ENCODE measurements at places on chromosomes 6 and 20.

DNA sequence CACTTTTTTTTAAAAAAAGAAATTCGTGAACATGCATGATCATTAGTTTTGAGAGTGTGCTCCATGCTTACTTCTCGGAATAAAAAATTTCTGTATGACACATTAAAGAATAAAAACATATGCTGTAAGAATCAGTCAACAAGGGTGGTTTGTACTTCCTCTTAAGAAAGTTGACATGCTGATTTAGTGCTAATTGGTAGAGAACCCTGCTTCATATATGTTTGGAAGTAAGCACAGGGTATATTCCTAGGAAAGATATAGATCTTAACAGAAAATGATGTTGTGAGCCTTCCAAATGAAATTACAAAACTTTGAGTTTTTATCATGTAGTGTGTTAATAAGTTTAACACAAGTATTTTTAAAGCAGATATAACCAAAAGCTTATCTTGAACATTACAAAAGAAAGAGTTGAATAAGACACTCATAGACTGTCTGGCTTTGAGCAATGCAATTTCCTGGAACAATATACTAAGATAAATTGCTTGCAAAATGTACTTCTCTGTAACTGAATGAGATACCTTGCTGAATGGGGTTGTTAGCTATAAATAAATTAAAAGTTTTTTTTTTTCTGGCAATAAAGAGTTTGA lies 13.8 kb upstream of the VIP start:
- no peak for DNase-seq

GRCh38 chr6:40910260-40910893 lies 128.6 kb downstream of the UNC5CL start:
- DNase-seq: no peak

DNA sequence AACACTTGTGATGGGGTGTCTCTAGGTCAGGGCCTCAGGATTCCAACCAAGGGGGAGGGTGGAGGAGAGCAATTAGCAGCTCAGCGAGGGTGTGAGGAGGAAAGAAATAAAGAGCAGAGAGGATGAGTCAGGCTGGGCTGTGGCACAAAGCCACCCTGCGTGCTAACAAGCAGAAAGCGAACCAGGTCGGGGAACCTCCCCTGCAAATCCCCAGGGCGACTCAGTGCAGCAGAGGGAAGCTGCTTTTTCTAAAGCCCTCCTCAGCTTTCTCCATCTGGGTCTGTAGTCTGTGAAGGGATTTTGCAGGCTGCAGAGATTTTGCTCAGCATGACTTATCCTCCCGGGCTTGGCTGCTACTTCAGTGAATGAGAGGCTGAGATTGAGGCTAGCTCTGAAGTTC lies 6.6 kb upstream of the SPO11 start:
- peak; percentile 26 for DNase-seq

GRCh38 chr6:130848945-130849344 lies 21.7 kb downstream of the SMLR1 start:
- no peak for DNase-seq

DNA sequence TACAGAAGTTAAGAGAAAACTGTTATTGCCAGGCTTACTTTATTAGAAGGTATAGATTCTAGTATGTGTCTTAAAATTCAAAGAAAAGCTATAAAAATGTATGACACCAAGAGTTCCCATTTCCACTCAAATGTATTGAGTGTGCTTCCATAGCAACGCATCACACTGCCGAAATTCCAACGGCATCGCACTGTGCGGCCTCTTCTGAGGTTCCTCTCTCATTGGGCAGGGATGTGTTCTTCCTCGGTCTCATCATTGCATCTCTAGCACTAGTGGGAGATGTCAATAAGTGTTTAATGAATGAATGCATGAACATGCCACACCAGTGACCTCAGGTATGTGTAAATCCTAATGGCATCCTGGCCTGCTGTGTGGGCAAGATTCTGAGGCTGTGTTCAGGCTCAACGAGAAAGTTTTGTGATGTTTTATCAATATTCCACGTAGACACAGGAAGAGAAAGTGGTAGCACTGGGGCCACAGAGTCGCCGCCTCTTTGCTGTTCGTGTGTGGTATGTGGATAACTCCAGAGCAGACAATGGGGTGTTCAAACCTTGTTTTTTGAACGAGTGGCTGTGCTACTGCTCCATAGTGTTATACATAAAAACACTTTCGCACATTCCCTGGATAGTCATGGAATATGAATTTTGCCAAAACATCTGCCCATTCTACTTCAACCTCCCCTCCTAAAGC lies 171.6 kb downstream of the ADGB start:
- DNase-seq: no peak

GRCh38 chr6:85672050-85672449 lies 29.4 kb upstream of the SYNCRIP start:
- DNase-seq: no peak

DNA sequence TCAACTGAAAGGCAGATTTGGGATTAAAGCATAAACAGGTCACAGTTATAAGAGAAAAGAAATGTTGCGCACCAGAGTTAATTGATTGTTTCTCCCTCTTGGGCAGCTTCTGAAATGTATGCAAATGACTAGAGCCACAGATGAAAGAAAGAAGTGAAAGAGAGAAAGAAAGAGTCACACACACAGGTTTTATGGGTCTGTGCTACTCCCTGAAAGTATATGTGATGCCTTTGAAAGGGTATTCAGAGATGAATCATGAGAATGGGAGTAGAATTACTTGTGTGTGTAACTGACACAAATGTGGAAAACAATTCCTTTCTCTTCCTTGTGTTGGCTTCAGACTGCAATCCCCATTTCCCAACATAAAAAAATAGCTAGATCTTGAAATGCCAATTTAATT lies 196.9 kb downstream of the FOXA2 start:
- no peak for DNase-seq

All from adipocyte (in vitro differentiated cells).